Omental fat pad (tissue), 4 donors: ENCODE measurements at places on chromosomes 16 and 17.

- DNase-seq, result no peak
Measured at GRCh38 chr16:67539691-67540635, 11.3 kb downstream of the RIPOR1 start.

GRCh38 chr17:4786106-4786511, at the start of gene VMO1:
VMO1 (minus strand) TSS chr17:4786364; CDS start chr17:4786352, 12 bp downstream.
- no peak for DNase-seq

DNA sequence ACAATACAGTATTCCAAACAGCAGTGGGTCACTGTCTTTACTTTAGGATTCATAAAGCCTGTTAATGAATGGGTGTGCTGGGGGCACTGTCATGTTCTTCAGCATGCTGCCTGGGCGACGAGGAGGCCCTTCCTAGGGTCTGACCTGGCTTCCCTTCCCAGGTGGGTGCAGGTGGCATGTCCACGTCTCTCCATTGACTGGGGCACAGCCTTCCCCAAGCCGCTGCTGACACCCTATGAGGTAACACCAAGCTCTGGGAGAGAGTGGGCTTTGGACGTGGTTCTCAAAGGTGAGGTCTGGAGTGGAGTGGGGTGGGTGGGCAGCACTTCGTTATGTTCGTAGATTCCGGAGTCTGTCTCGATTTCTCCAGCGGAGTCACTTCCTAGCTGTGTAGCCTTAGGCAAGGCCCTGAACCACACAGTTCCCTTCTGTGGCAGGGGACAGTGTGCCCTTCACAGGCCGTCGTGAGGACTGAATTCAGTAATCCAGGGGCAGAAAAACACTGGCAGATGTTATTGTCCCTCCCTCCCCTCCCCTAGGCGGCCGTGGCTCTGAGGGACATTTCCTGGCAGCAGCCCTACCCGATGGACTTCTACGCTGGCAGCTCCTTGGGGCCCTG, 771 bp upstream of the OVCA2 start:
- no peak for DNase-seq

DNA sequence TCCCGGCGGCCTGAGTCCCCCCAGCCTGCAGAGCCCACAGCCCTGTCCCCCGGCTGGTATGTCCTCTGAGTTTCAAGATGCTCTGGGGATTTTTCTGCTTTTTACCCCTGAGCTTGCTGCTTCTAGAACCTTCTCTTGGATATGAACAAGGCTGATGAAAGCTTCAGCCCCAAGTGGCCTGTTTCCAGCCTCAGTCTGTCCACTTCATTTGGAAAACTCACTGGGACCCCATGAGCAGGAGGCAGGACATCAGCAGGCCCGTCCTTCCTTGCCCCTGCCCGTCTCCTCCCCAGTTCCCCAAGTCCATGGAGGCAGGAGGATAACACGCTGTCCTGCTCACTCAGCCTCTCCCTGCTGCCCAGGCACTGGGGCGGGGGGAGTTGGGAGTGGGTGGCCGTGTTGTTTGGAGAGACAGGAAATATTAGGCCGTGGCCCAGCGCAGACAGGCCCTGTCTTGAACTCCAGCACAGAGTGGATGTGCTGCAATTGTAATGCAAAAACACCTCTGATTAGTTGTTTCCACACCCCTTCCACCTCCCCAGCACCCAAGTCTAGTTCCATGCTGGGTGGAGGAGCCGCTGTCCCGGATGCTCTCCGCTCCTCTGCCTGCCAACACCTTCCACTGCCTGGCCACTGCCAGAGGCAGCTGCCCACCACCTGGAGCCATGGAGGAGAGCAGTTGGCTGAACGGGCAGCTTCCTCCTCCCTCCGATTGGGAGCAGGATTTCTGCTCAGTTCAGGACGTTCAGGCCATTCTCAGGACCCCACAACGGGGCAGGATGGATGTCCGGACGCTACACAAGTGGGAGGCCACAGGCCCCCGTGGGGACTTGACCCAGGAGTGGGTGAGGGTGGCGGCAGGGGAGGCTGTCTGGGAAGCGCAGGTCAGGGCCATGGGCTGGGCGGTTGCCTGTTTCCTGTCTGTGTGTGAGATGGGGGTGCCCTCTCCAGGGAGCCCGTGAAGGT, 216.9 kb upstream of the GSE1 start:
- no peak for DNase-seq

- DNase-seq, result no peak
Measured at GRCh38 chr17:19440421-19440820, 29.4 kb downstream of the RNF112 start.

GRCh38 chr17:8514801-8515200, 79.1 kb downstream of the NDEL1 start:
- DNase-seq, result no peak
